WTC11 (cell line): ENCODE measurements at places on chromosomes 7 and 10.

GRCh38 chr7:69670701-69671100 is 72.4 kb downstream of the AUTS2 start:
- peaks cover 13% of the 10 kb centered on the region for H3K4me1 ChIP-seq
- no peak overlapping the region for H3K4me3 ChIP-seq
- no peak overlapping the region for H3K27ac ChIP-seq
- DNase-seq: no peak
- H3K36me3 ChIP-seq: no peaks in the 10 kb centered on the region

- no peak overlapping the region for H3K4me3 ChIP-seq
- H3K4me1 ChIP-seq: peaks cover 5% of the 10 kb centered on the region
Measured at GRCh38 chr7:147033641-147034040, 917.0 kb downstream of the CNTNAP2 start.

- H3K4me3 ChIP-seq: no peak overlapping the region
- no peak for DNase-seq
- peaks cover 38% of the 10 kb centered on the region for H3K4me1 ChIP-seq
- H3K27ac ChIP-seq: no peak overlapping the region
Measured at GRCh38 chr10:117555017-117555416, 12.5 kb downstream of the EMX2 start.

GRCh38 chr10:45553155-45553554 is 119.4 kb downstream of the ZFAND4 start:
- DNase-seq: no peak
- no peaks in the 10 kb centered on the region for H3K36me3 ChIP-seq
- peaks cover 21% of the 10 kb centered on the region for H3K4me1 ChIP-seq
- no peak overlapping the region for H3K4me3 ChIP-seq
- no peak overlapping the region for H3K27ac ChIP-seq
- no peaks in the 10 kb centered on the region for H3K27me3 ChIP-seq

DNA sequence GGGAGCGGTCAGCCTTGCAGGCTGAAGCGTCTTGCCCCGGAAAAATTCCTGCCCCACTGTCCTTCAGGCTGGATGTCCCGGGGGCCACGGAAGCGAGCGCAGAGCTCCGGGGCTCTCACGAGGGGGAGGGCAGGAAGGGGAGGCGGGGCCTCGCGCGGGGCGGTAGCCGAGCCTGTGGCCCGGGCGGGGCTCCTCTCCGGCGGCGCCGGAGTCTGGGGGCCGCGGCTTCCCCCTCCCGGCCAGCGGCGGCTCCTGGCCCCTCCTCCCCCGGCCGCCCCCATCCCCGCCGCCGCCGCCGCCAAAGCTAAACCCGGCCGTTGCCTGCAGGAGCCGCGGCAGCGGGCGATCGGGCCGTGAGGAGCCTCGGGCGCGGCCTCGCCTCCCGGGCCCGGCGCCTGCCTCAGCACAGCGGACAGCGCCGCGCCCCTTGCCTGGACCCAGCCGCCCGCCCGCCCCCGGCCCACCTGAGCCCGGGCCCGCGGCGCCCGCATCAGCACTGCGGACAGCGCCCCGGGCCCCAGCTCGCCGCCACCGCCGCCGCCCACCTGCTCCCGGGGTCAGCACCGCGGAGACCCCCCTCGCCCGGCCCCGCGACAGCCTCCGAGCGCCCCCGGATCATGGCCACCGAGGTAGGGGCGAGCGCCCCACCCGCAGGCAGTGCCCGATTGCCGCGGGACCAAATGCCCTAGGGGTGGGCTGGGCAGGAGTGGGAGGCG is at the start of gene GOLGA7B:
Gene GOLGA7B, plus strand, starts transcription at position 157 of the 716 bp plus-strand sequence. Its CDS starts 461 bp downstream, at position 618.
- peak; percentile 75 for DNase-seq
- H3K27me3 ChIP-seq: peaks cover 37% of the 10 kb centered on the region

- H3K4me1 ChIP-seq: peaks cover 14% of the 10 kb centered on the region
- no peak overlapping the region for H3K27ac ChIP-seq
- H3K36me3 ChIP-seq: no peaks in the 10 kb centered on the region
Measured at GRCh38 chr7:88500131-88500530, 193.4 kb upstream of the STEAP4 start.

- H3K4me3 ChIP-seq: no peak overlapping the region
- peaks cover 64% of the 10 kb centered on the region for H3K36me3 ChIP-seq
- no peak overlapping the region for H3K27ac ChIP-seq
Measured at GRCh38 chr10:26741368-26741767, 43.9 kb downstream of the PDSS1 start.

DNA sequence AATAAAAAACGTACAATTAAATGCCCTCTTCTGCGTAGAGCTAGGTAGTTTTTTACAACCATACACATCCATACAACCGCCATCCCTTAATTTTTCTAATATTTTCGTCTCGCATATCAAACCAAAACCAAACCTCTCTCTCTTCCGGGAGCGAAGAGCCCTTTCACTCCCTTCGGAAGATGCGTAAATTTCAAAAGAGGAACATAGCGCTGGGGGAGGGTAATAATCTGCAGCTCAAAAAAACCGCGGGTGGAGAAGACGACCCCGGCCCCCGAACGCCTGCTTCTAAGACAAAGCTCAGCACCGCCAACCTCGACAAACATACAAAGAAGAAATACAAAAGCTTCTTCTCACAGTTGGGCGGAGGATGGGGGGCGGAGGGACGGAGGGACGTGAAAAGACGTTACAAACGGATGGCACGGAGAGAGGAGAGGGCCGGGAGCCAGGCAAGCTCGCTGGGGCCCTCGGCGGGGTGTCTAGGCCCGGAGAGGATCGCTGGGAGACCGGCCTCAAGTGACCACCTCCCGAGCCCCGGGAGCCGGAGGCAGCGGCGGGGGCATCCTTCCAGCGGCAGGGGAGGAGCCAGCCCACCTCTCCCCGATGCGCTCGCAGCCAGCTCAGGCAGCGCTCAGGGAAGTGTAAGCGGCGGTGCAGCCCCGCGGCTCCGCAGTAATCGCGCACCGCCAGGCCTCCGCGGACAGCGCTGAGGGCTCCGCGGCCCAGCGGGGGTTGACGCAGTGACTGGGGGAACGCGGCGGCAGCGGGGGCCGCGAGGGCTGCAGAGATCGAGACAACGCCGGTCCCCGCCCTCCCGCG is 851 bp downstream of the MKRN1 start:
- no peaks in the 10 kb centered on the region for H3K36me3 ChIP-seq
- H3K27ac ChIP-seq: peak overlapping the region; percentile 86
- H3K4me1 ChIP-seq: peaks cover 43% of the 10 kb centered on the region
- H3K4me3 ChIP-seq: peak overlapping the region; percentile 97
- no peaks in the 10 kb centered on the region for H3K27me3 ChIP-seq

DNA sequence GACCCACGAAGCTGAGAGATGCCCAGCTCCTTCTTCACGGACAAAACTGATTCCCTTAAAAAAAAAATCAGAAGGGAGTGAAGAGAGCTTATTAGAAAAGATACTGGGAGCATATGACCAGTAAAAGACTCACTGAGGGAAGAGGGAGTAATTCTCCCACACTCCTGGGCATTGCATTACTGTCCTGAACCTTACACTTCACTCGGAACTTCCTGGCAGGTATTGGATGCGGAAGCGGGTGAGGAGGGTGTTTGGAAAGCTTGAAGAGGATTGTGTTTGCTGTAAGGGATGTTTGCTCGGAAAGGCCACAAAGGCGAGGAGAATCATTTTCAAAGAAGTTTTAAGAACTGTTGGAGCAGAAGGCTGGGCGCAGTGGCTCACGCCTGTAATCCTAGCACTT is 375 bp downstream of the HKDC1 start:
- no peaks in the 10 kb centered on the region for H3K27me3 ChIP-seq
- no peak for DNase-seq
- H3K27ac ChIP-seq: no peak overlapping the region
- no peaks in the 10 kb centered on the region for H3K36me3 ChIP-seq

DNA sequence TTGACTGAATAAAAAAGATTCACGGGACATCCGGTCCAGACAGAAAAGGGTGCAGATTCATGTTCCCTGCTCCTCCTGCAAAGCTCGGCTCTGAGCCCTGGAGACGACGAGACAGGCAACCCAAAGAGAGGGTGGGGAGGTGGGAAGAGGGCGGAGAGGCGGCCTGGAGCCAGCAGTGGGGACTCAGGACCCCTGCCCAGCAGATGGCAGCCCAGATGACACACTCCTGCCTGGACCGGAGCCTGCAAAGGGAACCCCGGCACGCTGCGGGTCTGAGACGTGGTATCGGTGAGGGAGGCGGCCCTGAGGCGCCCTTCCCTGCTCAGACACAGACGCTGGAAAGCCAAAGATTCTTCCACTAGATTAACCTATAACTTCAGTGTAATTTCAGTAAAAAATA is 250.8 kb downstream of the ELFN1 start:
- no peaks in the 10 kb centered on the region for H3K36me3 ChIP-seq
- no peak for DNase-seq
- H3K27me3 ChIP-seq: no peaks in the 10 kb centered on the region; the same call in 1 of the 2 replicates
- H3K4me1 ChIP-seq: no peaks in the 10 kb centered on the region
- 0 out of 2 replicates have a peak overlapping the region, but pooled peaks have one; percentile 33 for H3K27ac ChIP-seq

GRCh38 chr7:17830206-17830605 is 110.1 kb downstream of the SNX13 start:
- no peaks in the 10 kb centered on the region for H3K36me3 ChIP-seq
- no peak overlapping the region for H3K27ac ChIP-seq
- DNase-seq: no peak
- no peaks in the 10 kb centered on the region for H3K27me3 ChIP-seq
- no peak overlapping the region for H3K4me3 ChIP-seq
- no peaks in the 10 kb centered on the region for H3K4me1 ChIP-seq

DNA sequence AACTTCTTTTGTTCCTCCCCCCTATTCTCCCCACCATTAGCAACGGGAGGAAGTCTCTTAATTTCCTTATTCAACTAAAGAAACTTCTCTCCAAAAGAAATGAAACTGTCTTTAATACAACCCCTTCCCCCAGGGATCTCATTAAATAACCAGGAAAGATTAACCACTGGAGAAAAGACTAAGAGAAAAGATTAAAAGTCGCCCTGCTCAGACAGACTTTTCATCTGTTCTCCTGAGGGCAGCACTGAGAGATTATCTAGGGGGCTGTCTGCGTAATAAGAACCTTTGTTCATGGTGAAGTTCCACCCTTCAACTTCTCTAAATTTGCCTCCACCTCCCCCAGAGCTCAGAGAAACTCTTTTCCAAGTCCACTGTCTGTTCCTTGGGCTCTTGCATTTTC is 105.5 kb downstream of the HGF start:
- no peaks in the 10 kb centered on the region for H3K36me3 ChIP-seq
- peaks cover 57% of the 10 kb centered on the region for H3K4me1 ChIP-seq
- peak overlapping the region; percentile 49 for H3K27ac ChIP-seq
- no peak for DNase-seq
- no peaks in the 10 kb centered on the region for H3K27me3 ChIP-seq

GRCh38 chr10:31657434-31657872 is 271.2 kb downstream of the ARHGAP12 start:
- H3K4me3 ChIP-seq: no peak overlapping the region
- peaks cover 11% of the 10 kb centered on the region for H3K4me1 ChIP-seq
- no peak overlapping the region for H3K27ac ChIP-seq
- H3K27me3 ChIP-seq: no peaks in the 10 kb centered on the region
- no peak for DNase-seq
- H3K36me3 ChIP-seq: no peaks in the 10 kb centered on the region

- no peak overlapping the region for H3K27ac ChIP-seq
- H3K4me1 ChIP-seq: peaks cover 6% of the 10 kb centered on the region
- peak; percentile 54 for DNase-seq
Measured at GRCh38 chr7:70693686-70694433, 438.1 kb upstream of the GALNT17 start.

DNA sequence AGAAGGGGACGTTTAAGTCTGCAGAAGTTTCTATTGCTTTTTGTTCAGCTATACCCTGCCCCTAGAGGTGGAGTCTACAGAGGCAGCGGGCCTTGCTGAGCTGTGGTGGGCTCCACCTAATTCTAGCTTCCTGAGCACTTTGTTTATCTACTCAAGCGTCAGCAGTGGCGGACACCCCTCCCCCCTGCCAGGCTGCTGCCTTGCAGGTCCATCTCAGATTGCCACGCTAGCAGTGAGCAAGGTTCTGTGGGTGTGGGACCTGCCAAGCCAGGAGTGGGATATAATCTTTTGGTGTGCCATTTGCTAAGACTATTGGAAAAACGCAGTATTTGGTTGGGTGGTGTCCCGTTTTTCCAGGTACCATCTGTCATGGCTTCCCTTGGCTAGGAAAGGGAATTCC is 147.3 kb upstream of the PRPS1L1 start:
- H3K4me1 ChIP-seq: no peaks in the 10 kb centered on the region
- DNase-seq: no peak
- no peak overlapping the region for H3K27ac ChIP-seq
- no peaks in the 10 kb centered on the region; the same call in 1 of the 2 replicates for H3K27me3 ChIP-seq
- no peak overlapping the region for H3K4me3 ChIP-seq
- no peaks in the 10 kb centered on the region for H3K36me3 ChIP-seq

- DNase-seq: no peak
- no peak overlapping the region for H3K4me3 ChIP-seq
- no peak overlapping the region for H3K27ac ChIP-seq
Measured at GRCh38 chr10:34219753-34220548, 595.1 kb downstream of the PARD3 start.

- H3K36me3 ChIP-seq: peaks cover 43% of the 10 kb centered on the region
- H3K4me1 ChIP-seq: no peaks in the 10 kb centered on the region
- H3K4me3 ChIP-seq: no peak overlapping the region
- H3K27me3 ChIP-seq: peaks cover 15% of the 10 kb centered on the region
- no peak overlapping the region for H3K27ac ChIP-seq
Measured at GRCh38 chr10:133457100-133457841, 3.5 kb downstream of the SCART1 start.
